ENCODE measurements at places on chromosomes 5 and 9.

DNA sequence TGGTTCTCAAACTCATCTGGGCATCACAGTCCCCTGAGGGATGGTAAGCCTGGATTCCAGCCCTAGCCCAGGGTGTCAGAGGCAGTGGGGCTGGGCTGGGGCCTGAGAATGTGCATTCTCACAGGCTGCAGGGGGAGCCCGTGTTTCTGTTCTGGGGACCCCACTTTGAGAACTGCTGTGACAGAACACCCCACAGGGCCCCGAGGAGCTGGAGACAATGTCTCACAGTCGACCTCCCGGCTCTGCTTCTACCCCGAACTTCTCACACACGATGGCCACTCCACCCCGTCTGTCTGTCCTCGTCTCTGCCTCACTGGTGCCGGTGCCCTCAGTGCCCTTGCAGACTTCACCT, 130.0 kb downstream of the CACNA1B start:
- DNase-seq: no peak

- DNase-seq: no peak
Measured at GRCh38 chr5:123220621-123221146, 131.6 kb downstream of the PRDM6 start.

DNA sequence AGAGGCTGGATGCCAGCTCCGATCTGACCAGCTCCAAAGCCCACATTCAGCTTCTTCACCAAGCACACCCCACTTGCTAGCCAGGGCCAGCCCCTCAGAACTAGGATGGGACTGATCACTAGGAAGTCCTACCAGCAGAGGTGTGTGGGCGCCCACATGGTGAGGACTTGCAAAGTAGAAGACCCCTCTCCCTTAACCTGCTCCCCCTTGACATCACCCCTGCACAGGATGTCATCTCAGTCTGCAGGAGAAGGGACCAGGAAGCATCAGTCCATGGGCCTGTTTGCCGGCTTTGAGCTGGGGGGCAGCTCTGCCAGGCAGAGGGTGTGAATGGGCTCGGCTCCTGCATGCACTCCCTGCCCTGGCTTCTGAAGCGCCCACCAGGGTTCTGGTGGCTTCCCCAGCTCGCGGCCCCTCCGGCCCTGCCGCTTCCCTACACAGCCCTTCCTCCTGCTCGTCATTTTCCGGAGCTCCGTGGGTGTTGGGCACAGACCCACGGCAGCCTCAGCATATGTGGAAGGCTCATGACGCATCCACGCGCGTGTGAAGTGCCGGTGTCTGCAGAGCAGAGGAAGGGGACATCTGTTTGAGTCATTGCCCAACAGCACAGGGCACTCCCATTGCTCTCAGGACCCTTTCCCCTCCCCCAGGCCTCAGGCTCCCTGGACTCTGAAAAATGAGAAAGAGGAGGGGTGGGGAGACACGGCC, 3.7 kb upstream of the FAM78A start:
- no peak for DNase-seq

GRCh38 chr5:157857816-157858526, 974 bp downstream of the CLINT1 start:
- no peak for DNase-seq

DNA sequence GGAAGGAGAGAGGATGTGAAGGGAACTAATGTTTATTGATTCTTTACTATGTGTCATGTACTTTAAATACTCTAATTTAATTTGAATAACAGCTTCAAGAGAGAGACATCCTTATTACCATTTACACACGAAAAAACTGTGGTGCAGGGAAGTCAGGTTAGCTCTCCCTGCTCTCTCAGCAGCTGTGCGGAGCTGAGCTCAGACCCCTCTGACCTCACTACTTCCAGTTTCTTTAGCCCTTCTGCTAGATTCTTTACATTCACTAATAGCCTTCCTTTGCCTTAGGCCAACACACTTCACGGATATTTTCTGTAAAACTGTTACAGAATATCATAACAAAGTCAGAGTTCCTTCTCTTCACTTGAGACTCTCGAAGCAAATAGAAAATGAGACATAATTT, 131.3 kb upstream of the ARRDC3 start:
- no peak for DNase-seq

DNA sequence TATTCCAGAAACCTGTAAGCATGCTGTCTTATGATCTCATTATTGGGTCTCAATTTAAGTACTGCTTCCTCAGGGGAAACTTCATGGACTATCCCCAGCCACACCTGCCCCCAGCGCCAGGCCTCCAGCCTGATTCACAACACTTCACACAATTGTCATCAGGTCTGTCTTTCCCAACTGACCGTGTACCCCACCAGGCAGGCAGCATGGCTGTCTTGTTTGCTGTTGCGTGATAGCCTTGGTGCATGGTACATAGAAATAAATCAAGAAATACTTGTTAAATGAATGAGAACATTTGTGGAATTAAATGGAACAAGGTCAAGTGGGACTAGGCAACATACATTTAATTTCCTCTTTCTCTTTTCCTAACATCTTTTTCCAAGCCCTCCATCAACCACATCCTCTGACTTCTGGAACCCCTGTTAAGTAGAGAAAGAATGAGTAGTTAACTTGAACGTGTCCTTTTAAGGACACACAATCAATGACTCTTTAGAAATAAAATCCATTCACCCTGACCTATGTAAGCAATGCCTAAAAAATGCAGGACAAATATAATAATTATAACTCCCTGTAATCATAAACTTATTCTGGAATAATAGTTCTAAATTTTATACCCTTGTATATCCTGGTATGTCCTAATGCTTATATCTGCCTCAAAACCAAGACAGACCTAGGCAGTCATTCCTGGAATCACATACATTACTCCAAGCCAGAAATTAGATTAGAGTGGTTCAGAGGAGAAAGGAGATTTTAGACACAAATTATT, 17.2 kb upstream of the THG1L start:
- DNase-seq: no peak

Measured in stimulated activated CD4-positive, alpha-beta T cell treated with anti-CD3 and anti-CD28 coated beads, Interleukin-1b, Interleukin-23, amount 100 ng/mL, for 1 hour (primary cell).